Smooth muscle cell of the umbilical artery (primary cell): ENCODE measurements at places on chromosomes 7 and 10. TPM values are rescaled to one million over a fixed set of nuclear protein-coding genes. Genes with fewer than 3 reads are reported as not detected.

The ZNF248 gene
- 10.4 and 14.8 TPM in 2 replicates for total RNA-seq

The PNLIPRP3 gene
- total RNA-seq, result not detected in 2 replicates

The VWC2 gene
- not detected in 2 replicates for total RNA-seq

The PVRIG gene
- not detected in 2 replicates for total RNA-seq

The PAX4 gene
- total RNA-seq, result not detected in 2 replicates

The SGCE gene
- total RNA-seq, result 40.4 and 59.1 TPM in 2 replicates

The METTL27 gene
- total RNA-seq, result 5.0 and 9.6 TPM in 2 replicates

The CALCR gene
- not detected in 2 replicates for total RNA-seq

The LIPM gene
- not detected in 2 replicates for total RNA-seq

The NUPR2 gene
- not detected in 2 replicates for total RNA-seq

The FAM107B gene
- 11.1 and 14.3 TPM in 2 replicates for total RNA-seq

The MBL2 gene
- total RNA-seq, result not detected in 2 replicates

The PNLIP gene
- total RNA-seq, result not detected in 2 replicates

The TMEM26 gene
- 0.28 and 0.59 TPM in 2 replicates for total RNA-seq

The CLDN15 gene
- 2.1 and 2.9 TPM in 2 replicates for total RNA-seq

The SPDYE8 gene
- not detected in 2 replicates for total RNA-seq

The DEPP1 gene
- total RNA-seq, result 4.5 and 20.9 TPM in 2 replicates

The MALRD1 gene
- under 0.01 and 0.14 TPM in 2 replicates for total RNA-seq

The TMEM176B gene
- not detected in 2 replicates for total RNA-seq

The CEP41 gene
- total RNA-seq, result 13.4 and 16.4 TPM in 2 replicates

The LEP gene
- not detected in 2 replicates for total RNA-seq

The ZNF727 gene
- total RNA-seq, result not detected in 2 replicates

The NEUROD6 gene
- total RNA-seq, result not detected in 2 replicates

The PLEKHS1 gene
- not detected in 2 replicates for total RNA-seq
